ENCODE measurements at places on chromosomes 3 and 15.

- no peak for DNase-seq
These were observed 396.8 kb downstream of the IGSF11 start for GRCh38 chr3:118637846-118638245.

GRCh38 chr3:69838217-69838616 lies 99.0 kb downstream of the MITF start:
- DNase-seq: no peak

DNA sequence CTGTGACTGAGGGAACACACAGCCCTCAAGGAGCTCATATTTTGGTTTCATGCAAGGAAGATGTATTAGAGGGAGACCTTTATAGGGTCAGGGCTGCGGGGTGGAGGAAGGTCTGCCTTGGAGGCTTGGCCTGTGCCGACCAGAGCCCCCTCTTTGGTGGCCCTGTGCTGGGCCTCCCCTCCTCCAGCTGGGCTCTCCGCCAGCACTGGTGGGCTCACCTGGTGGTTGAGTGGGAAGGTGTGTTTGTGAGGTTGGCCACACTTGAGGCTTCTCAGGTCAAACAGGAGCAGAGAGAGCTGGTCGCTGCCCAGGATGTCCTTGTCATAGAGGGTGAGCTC lies 2.6 kb downstream of the PLA2G4F start:
- no peak for DNase-seq

DNA sequence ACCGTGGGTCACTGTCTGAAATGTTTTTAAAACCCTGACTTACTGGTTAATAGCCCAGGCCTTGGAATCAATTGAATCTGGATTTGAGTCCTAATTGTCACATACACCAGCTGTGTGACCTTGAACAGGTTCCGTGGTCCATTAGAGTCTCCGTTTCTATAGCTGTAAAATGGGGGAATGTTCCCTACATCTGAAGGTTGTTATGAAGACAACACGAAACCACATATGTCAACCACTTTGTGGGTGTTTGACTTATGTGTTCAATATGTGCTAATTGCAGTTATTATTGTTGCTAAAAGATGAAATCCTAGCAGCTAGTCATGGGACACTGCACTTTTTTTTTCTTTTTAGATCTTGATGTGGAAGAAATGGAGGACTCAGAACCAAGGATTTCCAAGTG lies 35.3 kb downstream of the ZBTB38 start:
- no peak for DNase-seq

DNA sequence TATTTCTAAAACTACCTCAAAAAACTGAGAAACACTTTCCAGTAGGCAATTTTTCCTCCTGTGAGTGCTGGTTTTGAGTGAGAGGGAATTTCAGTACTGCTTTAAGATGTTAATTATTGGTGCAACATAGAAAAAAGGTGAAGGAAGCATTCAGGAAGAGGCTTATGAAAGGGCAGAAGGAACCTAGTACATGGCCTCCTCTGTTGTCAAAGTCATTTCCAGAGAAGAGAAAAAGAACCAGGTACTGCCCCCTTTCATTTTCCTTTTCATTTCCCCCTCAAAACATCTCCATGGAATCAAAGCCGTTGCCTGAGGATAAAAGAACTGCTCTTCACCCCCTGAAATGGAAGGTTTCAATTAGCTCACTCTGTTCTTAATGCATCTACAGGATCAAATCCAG lies 19.8 kb downstream of the RARRES1 start:
- DNase-seq: no peak

- DNase-seq: no peak
These were observed 30.3 kb upstream of the PTX3 start for GRCh38 chr3:157406394-157406793.

DNA sequence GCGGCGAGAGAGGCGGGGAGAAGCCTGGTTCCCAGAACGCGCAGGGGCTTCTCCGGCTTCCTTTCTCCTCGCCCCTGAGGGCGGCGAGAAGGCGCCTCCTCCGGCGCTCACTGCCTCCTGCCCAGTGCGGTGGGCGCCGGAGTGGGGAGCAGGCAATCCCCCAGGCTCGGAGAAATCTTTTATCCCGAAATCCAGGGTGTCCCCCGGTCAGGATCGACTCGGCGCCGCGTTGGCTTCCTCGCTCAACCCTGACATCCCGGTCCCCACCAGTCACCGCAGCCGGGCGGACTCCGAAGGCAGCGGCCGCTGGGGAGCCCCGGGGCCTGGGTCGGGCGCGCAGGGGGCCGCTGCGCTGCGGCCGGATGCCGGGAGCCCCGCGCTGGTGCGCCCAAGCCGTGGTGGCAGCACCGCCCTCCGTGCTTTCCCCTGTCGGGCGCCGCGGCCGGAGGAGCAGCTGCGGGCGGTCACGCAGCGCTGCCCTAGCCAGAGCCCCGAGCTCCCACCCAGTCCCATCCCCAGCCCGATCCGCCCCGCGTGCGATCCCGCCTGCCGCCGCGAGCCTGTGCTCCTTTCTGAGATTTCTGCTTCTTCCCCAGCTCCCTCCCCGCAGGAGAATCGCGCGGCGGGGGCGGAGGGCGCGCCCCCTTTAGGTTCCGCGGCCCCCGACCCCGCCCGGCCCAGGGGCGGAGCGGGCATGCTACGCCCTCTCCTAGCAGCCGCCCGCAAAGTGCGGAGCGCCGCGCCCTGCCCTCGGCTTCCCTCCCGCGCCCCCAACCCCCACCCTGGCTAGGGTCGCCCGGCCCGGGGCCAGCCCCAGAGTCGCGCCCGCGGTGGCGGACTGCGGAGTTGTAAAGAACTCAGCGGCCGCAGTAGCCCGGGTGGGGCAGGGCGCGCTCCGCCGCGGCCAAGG lies 683 bp upstream of the CACNA2D3 start:
- DNase-seq: no peak

DNA sequence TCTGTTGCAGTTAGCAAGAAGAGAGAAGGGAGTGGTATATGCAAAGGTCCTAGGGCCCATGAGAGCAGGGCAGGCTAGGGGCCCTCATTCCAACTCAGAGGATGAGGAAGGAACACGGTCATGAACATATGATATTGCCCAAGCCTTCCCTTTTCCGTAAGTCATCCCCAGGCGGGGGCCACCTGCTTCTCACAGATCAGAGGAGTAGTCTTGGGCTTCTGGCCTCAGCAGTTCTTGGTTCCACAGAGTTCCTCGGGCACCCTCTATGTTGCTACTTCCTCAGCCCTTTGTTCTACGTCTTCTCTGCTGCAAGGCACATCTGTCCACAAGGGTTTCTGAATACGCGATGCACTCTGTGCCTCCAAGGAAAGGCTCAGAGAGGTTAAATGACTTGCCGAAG lies 25.3 kb downstream of the EPHB3 start:
- no peak for DNase-seq

DNA sequence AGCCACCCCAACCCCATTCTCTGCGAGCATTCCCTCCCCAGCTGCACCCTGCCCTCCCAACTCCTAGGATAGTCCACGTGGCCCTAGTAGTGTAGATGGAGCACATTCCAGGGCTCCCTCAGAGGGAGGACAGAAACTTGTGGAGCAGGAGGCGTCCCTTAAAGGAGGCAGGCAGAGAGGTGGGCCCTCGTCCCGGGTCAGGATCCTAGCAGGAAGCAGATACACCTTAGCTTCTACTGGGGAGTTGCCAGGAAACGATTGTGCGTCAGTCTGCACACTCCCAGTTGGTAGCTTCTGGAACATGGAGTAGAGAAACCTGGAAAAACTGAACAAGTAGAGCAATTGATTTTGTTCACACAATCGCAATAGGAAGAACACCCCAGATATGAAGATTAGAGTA lies 43.9 kb upstream of the KLHL25 start:
- DNase-seq: no peak

- DNase-seq: no peak
These were observed 24.3 kb downstream of the VIPR1 start for GRCh38 chr3:42526616-42527367.

- DNase-seq: no peak
These were observed 11.8 kb upstream of the LIPC start for GRCh38 chr15:58419803-58420524.

DNA sequence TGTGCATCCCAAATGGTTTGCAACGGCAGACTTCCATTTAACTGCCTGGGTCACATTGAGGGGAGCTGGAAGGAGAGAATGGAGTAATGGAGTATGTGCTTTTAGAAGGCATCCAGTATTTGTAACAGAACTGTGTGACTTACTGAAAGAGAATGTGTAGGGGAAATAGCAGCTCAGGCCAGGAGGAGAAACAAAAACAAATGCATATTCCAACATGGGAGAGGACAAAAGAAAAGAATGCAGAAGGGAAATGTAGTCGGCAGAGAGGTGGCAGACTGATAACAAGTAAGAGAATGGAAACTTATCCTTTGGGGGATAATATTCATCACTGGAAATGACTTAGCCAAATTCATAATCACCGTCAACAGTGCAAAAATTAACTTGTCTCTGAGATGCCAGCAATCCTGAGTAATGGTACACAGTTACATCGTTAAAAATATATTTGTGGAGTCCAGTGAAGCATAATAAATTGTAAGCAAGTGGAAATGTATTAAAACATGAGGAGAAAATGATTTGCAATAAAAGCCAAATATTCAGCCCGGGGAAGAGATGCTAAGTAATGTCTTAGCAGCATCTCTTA lies 294.9 kb upstream of the SGO1 start:
- no peak for DNase-seq

GRCh38 chr3:44184319-44184953 lies 57.2 kb upstream of the TOPAZ1 start:
- no peak for DNase-seq

GRCh38 chr3:182133752-182134151 lies 422.0 kb downstream of the SOX2 start:
- DNase-seq: no peak

- DNase-seq: no peak
These were observed 1153.7 kb downstream of the SI start for GRCh38 chr3:163924600-163924999.

GRCh38 chr3:39497753-39498152 lies 30.3 kb downstream of the MOBP start:
- DNase-seq: no peak

DNA sequence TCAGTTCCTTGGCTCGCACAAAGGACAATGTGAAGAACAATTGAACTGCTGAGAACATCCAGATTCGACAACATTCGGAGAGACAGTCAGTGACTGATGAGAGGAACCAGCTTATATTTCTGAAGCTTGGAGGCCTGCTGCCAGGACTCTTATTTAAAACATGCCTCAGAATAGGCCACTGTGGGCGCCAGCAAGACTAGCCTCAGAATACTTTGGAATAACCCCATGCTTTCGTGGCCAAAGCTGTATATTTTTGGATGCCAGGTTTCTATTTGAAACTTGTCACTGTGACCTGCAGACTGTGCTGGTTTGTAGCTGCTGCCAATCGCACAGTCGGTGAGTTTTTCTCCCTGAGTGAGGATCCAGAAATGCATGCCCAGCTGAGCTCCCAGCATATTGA lies 129.9 kb upstream of the UBE3A start:
- DNase-seq: no peak

GRCh38 chr3:141487521-141488252 lies 860 bp downstream of the RASA2 start:
- DNase-seq: peak; percentile 81

DNA sequence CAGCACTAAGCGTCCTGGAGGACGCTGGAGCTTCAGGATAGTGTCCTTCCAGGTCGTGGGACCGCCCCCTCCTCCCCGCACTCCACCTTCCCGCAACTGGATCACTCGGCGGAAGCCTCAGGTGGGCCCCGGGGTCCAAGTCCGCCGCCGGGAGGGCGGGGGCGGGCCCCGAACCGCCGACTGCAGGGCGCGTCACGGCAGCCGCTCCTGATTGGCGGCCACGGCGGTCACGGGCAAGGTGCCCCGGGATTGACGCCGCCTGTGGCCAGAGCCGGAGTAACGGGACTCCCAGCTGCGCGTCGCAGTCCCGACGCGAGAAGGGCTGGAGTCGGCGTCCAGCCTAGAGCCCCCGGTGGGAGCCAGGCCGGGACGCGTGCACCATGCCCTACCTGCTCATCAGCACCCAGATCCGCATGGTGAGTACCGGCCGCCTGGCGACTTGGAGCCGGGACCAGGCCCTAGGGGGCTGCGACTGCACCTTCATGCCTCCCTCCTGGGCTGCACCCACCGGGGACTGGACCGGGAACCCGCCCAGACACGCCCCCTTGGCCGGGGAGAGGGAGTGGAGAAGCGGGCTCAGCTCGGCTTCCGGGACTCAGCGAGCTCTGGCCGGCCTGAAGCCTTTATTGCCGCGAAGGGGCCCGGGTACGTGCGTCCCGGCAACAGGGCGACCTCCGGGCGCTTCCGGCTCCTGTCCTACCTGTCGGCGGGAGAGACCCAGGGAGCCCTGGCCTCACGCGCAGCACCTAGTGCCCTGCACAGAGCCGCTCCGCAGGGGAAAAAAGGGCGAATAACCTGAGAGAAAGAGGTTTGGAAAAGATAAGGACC lies at the start of gene GCHFR:
Gene GCHFR, plus strand, starts transcription at position 268 of the 828 bp plus-strand sequence. Its CDS starts 113 bp downstream, at position 381.
- DNase-seq: peak; percentile 91

GRCh38 chr3:186854954-186855353 lies 12.4 kb downstream of the ADIPOQ start:
- no peak for DNase-seq

DNA sequence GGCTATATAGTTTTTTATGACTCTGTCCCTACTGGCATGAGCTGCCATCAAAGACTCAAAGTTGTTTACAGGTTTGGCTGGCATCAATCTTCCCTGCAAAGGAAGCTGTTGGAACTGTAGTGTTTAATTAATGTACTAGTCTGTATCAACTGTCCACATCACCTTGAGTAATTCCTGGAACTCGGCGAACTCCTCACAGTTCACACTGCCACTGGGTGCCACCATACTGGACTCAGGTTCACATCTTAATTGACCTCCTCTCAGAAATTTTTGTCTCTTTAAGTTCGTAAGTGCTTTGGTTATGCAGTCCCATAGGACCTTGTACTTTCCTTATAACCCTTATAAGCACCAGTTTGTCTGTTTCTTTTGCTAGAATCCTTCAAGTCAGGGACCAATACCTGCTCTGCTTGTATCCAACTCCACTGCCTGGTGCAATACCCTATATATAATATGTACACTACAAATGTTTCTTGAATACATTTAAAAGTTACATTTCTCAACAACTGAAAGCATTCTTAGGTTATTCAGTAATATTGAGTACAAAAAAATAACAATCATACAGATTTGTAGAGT lies 3.2 kb downstream of the HIGD1A start:
- no peak for DNase-seq

- peak; percentile 58 for DNase-seq
These were observed 46.0 kb downstream of the PPCDC start for GRCh38 chr15:75069301-75069925.

DNA sequence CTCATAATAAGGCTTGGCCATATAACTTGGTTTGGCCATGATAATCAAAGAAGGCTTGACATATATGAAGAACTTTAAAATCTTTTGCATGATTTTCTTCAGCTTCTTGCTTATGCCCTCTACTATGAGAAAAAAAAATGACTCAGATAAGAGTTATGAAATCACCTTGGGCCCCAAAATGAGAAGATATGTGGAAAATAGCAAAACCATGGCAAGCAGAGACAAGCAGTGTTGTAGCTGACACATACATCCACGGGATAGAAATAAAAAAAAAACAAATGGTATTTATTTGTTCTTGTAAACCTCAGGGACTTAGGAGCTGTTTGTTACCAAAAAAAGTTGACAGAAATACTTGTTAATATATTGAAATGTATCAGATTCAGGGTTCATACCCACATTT lies 614.8 kb upstream of the BCHE start:
- DNase-seq: no peak

GRCh38 chr3:184600685-184601377 lies 39.2 kb downstream of the EPHB3 start:
- DNase-seq: no peak
